NCI-H1105 (cell line): ENCODE measurements at places on chromosomes 13 and 19.

- DNase-seq: no peak
Measured at GRCh38 chr13:75826391-75826790, 190.3 kb downstream of the LMO7 start.

- no peak for DNase-seq
Measured at GRCh38 chr13:97630725-97631124, 196.8 kb downstream of the RAP2A start.

- DNase-seq: no peak
Measured at GRCh38 chr13:100131863-100132574, 43.1 kb downstream of the PCCA start.

GRCh38 chr13:112740502-112741131 lies 50.8 kb downstream of the ATP11A start:
- no peak for DNase-seq

DNA sequence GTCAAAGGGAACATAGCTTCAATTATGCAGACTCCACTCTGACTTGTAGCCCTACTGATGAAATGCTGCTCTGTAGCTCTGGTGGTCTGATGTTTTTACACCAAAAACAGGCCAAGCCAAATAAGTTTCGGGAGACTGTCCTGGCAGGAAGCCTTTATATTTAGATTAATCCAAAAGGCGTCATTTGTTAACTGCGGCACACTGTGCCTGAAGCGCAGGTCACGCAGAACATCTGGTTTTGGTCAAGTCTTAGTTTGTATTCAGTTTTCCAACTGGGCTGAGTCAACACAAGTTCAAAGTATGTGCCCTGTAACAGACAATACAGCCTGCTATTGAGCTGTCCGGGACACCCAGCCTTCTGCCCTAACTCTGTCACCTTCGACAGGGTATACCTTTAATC lies 154.6 kb upstream of the IPO5 start:
- no peak for DNase-seq

DNA sequence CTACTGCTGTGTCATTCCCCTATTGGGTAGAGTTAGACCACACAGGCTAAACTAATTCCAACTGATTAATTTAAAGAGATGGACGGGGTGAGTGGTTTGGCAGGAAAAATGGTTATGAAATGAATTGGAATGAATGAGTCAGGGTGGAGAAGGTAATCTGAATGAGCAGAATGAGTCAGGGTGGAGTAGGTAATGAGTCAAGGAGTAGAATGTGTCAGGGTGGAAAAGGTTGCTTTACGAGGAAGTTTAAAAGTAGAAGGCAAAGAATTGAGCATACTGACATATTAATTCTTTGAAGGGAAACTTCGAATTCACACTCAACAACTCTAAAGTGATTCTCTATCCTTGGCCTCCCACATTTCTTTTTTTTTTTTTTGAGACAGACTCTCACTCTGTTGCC lies 12.7 kb upstream of the ZNF121 start:
- no peak for DNase-seq

DNA sequence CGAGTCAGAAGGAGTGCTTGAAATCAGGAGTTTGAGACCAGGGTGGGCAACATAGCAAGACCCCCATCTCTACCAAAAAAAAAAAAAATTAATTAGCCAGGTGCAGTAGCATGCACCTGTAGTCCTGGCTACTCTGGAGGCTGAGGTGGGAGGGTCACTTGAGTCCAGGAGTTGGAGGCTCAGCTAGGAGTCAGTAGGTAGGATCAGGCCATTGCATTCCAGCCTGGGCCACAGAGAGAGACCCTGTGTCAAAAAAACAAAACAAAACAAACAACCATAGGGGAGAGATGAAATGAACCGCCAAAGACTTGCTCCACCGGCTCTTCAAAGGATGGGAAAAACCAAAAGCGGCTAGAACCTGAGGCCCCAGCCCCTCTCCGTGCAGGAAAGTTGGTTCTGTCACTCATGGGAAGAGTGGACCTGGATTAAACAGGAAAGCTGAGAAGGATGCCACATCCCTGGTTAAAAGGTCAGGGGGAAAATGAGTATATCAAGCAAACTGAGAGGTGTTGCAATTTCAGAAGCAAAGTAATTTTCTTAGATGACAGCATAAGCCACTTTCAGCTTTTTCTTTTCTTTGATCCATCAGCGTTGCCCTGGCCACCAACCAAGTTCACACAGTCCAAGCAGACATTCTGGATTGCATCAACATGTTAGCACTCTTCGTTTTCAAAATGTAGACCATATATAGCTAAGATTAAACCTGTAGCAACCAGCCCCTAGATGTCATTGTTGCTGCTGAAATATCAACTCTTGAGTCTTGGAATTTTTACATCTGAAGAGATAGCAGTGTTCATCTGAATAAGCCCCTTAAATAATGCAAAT lies 8.9 kb upstream of the ZNF507 start:
- DNase-seq: no peak

GRCh38 chr13:112586334-112586960 lies 1.5 kb downstream of the TUBGCP3 start:
- DNase-seq: no peak

GRCh38 chr13:36133950-36134626 lies 2.9 kb upstream of the DCLK1 start:
- no peak for DNase-seq

DNA sequence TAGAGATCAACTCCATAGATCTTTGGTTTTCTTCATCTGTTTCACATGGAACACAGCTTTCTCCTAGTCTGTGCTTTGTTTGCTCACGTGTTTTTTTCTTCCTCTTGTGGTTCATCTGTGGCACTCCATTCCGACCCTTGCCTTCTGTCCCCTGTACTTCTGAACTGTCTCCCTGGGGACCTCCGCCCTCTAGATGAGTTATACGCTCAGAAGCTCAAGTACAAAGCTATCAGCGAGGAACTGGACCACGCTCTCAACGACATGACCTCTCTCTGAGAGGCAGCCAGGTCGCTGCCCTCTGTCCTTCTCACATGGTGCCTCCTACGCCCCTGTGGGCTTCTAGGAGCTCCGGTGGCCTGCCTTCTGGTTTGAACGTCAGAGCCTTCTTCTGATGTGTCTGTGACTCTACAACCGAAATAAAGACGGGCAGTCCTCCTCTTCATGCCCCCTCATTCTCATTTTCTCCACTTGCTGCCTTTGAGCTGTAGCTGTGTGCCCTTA lies 16.6 kb upstream of the RAB8A start:
- DNase-seq: no peak

DNA sequence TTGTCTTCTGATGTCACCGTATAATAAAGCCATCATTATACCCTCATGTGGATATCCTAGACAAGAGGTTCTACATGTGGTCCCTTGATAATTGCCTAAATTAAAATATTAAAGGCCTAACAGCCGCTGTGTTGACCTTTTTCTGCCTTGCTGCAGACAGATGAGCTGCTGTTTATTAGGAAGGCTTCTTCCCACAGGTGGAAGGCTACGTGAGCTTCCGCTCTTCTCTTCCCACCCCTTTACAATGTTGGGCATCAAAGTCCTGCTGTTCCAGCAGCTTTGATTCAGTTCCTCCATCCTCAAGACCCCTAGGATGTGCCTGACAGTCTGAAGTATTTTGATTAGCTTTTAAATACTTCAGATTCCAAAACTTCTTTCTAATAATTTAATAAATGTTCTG lies 217.1 kb downstream of the PCCA start:
- DNase-seq: no peak

DNA sequence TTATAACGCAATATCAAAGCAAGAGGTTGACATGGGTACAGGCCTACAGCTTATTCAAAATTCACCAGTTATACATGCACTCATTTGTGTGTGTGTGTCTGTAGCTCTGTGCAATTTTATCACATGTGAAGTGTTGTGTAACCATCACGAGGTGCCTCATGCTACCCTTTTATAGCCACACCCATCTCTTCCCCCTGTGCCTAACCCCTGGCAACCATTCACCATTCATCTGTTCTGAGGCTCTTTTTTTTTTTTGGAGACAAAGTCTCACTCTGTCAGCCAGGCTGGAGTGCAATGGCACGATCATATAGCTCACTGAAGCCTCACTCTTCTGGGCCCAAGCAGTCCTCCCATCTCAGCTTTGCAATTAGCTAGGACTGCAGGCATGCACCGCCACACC lies 78.4 kb downstream of the DPF1 start:
- no peak for DNase-seq

- no peak for DNase-seq
Measured at GRCh38 chr13:48647625-48648024, 6.1 kb upstream of the CYSLTR2 start.

DNA sequence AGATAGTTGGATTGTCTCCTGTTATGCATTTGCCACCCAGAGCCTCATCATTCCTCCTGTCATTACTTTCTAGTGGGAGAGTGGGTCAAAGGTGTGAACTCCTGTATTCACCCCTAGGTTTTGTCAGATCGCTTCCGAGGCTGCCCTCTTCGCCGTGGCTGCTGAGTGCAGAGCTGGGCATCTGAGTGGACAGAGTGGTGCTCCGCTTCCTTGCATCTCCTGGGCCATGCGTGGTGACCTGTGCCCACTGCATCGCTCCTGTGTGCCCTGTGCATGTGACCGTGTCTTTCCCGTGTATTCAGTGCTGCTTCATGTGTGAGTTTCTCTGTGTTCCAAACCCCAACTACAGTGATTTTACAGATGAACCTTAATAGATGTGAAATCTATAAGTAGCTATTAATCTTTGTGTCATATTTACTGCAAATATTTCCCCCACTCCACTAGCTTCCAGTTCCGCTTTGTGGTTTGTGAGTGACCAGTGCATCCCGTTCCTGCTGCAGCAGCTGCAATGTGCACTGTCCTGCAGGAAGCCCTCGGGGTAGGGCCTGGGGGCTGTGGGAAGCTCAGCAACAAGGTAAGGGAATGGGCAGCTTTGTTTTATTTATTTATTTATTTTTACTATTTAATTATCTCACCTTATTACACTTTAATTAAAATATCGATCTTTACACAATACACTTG lies 53.1 kb downstream of the C13orf46 start:
- DNase-seq: no peak

GRCh38 chr19:21698215-21698614 lies 69.2 kb downstream of the ZNF100 start:
- DNase-seq: no peak

DNA sequence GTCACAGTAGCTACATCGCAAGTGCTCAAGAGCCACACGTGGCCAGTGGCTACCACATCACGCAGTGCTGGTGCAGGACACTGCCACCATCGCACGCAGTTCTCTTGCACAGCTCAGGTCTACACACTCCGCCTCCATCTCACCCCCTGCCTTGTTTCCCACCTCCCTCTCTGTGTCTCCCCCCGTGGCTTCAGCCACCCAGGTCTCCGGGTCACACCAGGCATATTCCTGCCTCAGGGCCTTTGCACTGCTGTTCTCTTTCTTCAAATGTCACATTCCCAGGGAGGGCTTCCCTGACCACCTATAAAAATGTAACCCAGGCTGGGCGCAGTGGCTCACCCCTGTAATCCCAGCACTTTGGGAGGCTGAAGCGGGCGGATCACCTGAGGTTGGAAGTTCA lies 10.6 kb downstream of the CCDC8 start:
- DNase-seq: no peak

- no peak for DNase-seq
Measured at GRCh38 chr13:33626407-33626806, 191.5 kb upstream of the RFC3 start.

DNA sequence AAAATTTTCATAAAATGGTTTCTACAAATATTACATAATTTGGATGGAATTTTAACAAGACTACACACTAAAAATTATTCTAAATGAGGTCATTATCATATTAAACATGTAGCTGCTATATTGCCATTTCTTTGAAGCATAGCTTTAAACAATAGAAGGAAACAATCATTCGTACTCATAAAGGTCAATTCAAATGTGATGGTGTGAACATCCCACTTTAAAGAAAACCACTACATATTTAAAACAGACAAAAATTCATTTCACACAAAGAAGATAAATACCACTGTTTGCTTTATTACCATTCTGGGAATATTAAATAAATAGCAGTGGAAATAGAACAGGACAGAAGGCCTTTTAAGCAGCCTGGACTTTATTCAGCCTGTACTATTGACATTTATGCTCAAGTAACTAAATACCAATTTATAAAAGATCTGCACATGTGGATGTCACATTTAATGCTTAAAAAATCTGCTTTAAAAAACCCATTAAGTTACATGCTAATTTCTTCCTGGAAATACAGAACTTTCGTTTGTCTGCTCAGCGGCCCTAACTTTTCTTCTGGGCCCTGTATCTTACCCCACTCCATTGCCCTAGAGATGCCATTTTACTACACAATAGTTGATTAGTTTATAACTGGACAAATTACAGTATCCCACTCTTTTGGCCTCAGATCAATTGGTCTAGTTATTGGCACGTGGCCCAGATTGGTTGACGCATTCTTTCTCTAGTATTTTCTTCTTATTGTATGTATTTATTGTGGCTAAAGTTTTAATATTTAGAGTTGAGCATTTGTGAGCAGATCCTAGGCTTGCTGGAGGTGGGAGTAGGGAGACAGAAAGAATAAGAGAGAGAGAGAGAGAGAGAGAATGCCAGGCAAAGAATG lies 215.1 kb upstream of the SPRY2 start:
- DNase-seq: no peak

DNA sequence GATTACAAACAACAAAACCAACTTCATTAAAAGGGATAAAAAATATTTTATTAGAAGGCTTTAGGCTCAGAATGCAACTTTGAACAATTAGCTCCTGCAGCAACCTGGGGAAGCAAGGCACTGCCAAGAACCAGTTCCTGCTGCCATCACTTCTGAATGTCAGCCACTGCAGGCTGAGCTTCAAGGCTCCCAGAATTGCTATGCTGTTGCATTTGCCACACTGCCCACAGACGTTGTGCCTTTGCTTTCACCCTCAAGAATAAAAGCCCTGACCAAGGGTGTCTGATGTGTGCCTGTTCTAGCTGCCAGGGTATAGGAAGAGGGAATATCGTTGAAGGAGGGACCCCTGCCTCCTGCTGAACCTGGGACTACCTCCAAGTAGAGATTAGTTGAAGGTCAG lies 238.4 kb downstream of the ITGBL1 start:
- no peak for DNase-seq

DNA sequence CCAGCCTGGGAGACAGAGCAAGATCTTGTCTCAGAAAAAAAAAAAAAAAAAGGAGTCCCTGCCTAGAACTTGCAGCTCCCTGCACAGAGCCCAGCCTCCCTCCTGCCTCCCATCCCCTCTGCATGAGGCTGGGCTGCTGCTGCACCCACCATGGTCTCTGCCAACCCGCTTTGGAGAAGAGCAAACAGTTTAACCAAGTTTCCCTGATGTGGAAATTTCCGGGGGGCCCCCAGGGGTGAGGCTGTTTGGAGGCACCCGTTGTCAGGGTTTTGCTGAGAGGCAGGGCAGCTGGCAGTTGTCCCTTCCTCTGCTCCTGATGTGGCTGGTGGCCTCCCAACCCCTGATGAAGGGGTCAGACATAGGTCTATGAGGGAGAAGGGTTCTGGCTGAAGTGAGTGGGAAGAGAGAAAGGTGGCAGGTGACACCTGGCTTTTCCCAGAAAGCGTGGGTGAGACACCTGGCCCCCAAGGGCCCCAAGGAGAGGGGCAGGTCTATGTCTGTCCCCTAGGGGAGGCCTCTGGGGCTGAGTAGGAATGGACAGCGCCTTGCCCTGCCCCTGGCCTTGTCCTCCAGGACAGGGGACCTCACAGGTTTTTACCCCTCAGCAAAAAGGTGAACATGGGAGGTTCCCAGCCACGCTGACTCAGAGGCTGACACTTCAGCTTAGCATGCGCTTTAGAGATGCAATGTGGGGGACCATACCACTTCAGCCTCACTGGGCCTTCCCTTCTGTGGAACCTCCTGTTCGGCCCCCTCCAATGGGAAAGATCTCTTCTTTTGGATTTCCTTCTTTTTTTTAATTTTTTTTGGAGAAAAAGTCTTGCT lies 5.5 kb downstream of the LRP3 start:
- DNase-seq: no peak
